ENCODE measurements at places on chromosomes 16 and 17.

- H3K4me1 ChIP-seq, result no peaks in the 10 kb centered on the region
Observed at GRCh38 chr17:28242791-28243190, 76.2 kb upstream of the TMEM97 start.

- no peak for DNase-seq
- no peaks in the 10 kb centered on the region for H3K4me1 ChIP-seq
- H3K27ac ChIP-seq, result no peak overlapping the region
- H3K36me3 ChIP-seq, result no peaks in the 10 kb centered on the region
- no peak overlapping the region for H3K4me3 ChIP-seq
- no peaks in the 10 kb centered on the region for H3K27me3 ChIP-seq
Observed at GRCh38 chr17:64313534-64313933, 50.5 kb upstream of the TEX2 start.

DNA sequence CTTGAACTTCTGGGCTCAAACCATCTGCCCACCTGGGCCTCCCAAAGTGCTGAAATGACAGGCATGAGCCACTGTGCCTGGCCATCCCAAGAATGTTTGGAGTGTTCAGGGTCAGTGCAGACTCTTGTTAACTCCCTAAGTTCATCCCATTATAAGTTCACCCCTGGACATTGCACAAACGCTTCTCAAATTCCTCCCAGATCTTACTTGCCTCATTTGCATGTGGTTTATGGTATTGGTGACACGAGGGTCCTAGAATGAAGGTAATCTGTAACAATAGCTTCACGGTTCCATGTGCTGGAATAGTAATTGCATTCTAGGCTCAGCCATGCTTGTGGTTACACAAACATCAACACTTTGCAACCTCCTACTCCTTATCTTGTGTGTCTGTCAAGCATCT is 5.0 kb upstream of the CCDC42 start:
- peaks cover 2% of the 10 kb centered on the region for H3K27me3 ChIP-seq
- H3K4me3 ChIP-seq, result no peak overlapping the region
- H3K4me1 ChIP-seq, result 0 out of 2 replicates have a peak, but pooled peaks cover 2% of the 10 kb centered on the region
- no peak overlapping the region for H3K27ac ChIP-seq
- no peaks in the 10 kb centered on the region for H3K36me3 ChIP-seq

DNA sequence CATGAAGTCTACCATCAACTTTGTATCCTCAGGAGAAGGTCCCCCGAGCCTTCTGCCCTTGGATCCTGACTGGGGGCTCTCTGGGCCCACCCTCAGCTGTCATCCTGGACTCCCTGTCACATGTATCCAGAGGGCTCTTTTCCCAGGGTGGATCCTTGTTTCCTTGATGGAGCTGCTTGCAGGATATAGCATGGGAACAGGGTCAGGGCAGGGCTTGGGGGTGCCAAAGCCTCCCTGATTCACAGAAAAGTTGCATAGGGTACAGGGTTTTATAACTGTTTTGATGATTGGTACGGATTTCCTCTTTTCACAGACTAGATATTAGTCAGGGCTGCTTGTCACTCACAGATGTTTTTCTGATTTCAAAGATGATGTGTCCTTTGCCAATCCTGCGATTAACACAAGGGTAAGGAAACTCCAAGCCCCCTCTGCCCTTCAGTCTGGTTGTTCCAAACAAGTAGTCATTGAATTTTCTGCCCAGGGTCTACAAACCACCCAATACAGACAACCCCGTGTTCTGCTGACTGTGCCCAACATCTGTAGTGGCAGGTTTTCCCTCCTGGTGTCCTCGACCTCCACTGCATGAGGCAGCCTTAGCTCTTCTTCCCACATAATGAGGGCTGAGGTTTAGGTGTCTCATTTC is 20.6 kb upstream of the SLC35G3 start:
- no peaks in the 10 kb centered on the region for H3K27me3 ChIP-seq
- no peaks in the 10 kb centered on the region for H3K36me3 ChIP-seq
- H3K27ac ChIP-seq, result no peak overlapping the region
- DNase-seq, result no peak
- H3K4me3 ChIP-seq, result no peak overlapping the region

GRCh38 chr16:83623091-83623730 is 184.6 kb upstream of the HSBP1 start:
- H3K4me1 ChIP-seq, result no peaks in the 10 kb centered on the region
- no peak overlapping the region for H3K27ac ChIP-seq

DNA sequence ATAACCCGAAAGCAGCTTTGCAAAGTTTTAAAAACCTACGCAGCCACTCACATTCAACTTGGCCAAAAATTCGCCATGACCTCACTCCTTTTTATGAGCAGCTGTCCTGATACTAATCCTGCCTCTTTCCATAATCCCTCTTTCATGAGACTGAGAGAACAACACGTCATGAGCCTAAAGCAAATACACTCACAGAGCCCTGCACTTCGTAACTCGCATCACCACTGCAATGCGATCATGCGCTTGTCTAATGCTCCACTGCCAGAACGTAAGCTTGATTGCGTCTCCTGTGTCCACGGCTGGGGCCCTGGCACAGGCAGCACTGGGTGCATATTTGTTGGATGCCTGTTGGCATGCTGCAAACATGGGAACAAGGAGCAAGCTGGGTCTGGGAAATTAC is 36.2 kb downstream of the CDRT4 start:
- DNase-seq, result no peak
- no peaks in the 10 kb centered on the region for H3K4me1 ChIP-seq
- no peak overlapping the region for H3K27ac ChIP-seq

GRCh38 chr17:19368229-19368628 is 5.7 kb upstream of the B9D1 start:
- no peaks in the 10 kb centered on the region for H3K27me3 ChIP-seq

- no peak for DNase-seq
- no peaks in the 10 kb centered on the region for H3K4me1 ChIP-seq
- H3K4me3 ChIP-seq, result no peak overlapping the region
- no peak overlapping the region for H3K27ac ChIP-seq
Observed at GRCh38 chr17:82416771-82417170, 1.4 kb upstream of the HEXD start.

- H3K36me3 ChIP-seq, result no peaks in the 10 kb centered on the region
- no peak overlapping the region for H3K27ac ChIP-seq
Observed at GRCh38 chr16:89078172-89078571, 15.5 kb upstream of the ACSF3 start.

- H3K27me3 ChIP-seq, result no peaks in the 10 kb centered on the region
- DNase-seq, result no peak
- H3K4me3 ChIP-seq, result no peak overlapping the region
- no peaks in the 10 kb centered on the region for H3K36me3 ChIP-seq
- no peaks in the 10 kb centered on the region for H3K4me1 ChIP-seq
- no peak overlapping the region for H3K27ac ChIP-seq
Observed at GRCh38 chr17:15650741-15651582, 31.5 kb upstream of the FBXW10B start.

- no peak overlapping the region for H3K4me3 ChIP-seq
- H3K27me3 ChIP-seq, result no peaks in the 10 kb centered on the region
- DNase-seq, result no peak
- H3K4me1 ChIP-seq, result peaks cover 23% of the 10 kb centered on the region
Observed at GRCh38 chr16:30352488-30353401, 2.4 kb downstream of the CD2BP2 start.

- no peaks in the 10 kb centered on the region for H3K4me1 ChIP-seq
- H3K4me3 ChIP-seq, result no peak overlapping the region
- H3K27me3 ChIP-seq, result no peaks in the 10 kb centered on the region
Observed at GRCh38 chr16:89408315-89408714, 82.0 kb downstream of the ANKRD11 start.

- no peaks in the 10 kb centered on the region for H3K27me3 ChIP-seq
- H3K4me1 ChIP-seq, result no peaks in the 10 kb centered on the region
- no peak for DNase-seq
- no peaks in the 10 kb centered on the region for H3K36me3 ChIP-seq
- H3K27ac ChIP-seq, result no peak overlapping the region
Observed at GRCh38 chr16:9124908-9125584, 33.6 kb downstream of the HAPSTR1 start.

GRCh38 chr17:13106171-13106570 is 88.3 kb upstream of the ELAC2 start:
- no peaks in the 10 kb centered on the region for H3K4me1 ChIP-seq
- DNase-seq, result no peak
- no peaks in the 10 kb centered on the region for H3K36me3 ChIP-seq
- no peak overlapping the region for H3K4me3 ChIP-seq

DNA sequence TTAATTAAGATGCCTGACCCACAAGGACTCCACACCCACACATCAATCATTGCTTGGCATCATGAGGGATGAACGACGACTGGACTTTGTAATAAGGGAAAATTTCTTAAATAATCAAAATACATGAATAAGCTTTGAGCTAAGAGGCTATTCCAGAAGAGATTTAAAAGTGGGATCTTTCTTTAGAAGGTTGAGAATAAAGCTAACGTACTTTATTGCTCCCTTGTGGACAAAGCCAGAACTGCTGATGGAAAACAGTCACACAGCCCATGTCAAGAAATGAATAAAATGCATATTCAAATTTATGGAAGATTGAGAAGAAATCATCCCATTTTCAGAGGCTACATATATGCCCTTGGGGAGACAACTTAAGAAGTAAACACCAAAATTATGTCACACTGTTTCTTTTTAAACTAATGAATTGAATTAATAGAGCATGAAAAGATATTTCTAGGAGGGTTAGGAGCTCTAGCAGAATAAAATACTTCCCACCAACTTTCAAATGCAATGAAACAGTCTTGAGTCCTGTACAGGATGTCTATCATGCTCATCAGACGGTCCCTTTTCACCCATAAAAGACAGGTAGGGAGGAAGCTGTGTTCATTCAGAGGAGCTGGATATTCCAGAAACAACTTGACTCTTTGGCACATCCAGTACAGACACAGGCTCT is 60.2 kb upstream of the PHOSPHO1 start:
- DNase-seq, result no peak
- H3K36me3 ChIP-seq, result no peaks in the 10 kb centered on the region
- H3K27ac ChIP-seq, result no peak overlapping the region
- no peaks in the 10 kb centered on the region for H3K27me3 ChIP-seq

DNA sequence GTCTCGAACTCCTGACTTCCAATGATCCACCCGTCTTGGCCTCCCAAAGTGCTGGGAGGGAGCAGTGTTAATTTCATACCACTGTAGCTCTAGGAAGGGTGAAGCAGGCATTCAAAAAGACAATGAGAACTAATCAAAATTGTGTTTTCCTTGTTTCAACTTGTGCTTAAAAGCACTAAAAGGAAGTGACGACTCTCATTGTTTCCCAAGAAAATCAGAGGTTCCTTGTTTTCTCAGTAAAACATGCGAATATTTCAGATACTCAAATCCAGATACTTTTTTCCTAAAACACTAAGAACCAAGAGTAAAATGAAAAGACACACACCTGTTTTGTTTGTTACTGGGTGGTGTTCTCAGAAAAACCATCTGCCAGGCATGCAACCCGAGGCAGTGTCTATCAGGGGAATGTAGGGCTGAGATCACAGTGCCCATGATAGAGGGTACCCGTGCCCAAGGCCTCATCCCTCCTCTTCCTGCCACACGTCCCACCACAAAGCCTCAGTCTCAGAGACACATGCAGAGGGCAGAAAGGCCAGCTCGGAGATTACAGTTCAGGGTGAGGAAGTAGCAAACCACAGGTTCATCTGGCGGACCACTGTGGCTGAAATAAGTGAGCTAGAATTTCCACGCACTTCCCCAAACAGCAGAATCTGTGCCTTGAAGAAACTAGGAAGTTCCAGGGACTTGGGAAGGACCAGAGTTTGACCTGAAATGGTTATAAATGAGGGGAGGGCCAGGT is 33.7 kb downstream of the GINS3 start:
- no peak overlapping the region for H3K27ac ChIP-seq
- peak; percentile 42 for DNase-seq
- no peaks in the 10 kb centered on the region for H3K27me3 ChIP-seq
- H3K4me1 ChIP-seq, result no peaks in the 10 kb centered on the region

GRCh38 chr16:60510941-60511340 is 1525.3 kb downstream of the CDH8 start:
- no peak for DNase-seq
- no peak overlapping the region for H3K4me3 ChIP-seq
- no peaks in the 10 kb centered on the region for H3K36me3 ChIP-seq
- H3K27me3 ChIP-seq, result no peaks in the 10 kb centered on the region

GRCh38 chr16:1101133-1101532 is 5.1 kb upstream of the C1QTNF8 start:
- DNase-seq, result no peak
- H3K27me3 ChIP-seq, result peaks cover 83% of the 10 kb centered on the region
- no peak overlapping the region for H3K27ac ChIP-seq
- H3K36me3 ChIP-seq, result no peaks in the 10 kb centered on the region

GRCh38 chr16:49698931-49699840 is 156.7 kb downstream of the ZNF423 start:
- H3K27me3 ChIP-seq, result peaks cover 24% of the 10 kb centered on the region
- no peak overlapping the region for H3K27ac ChIP-seq
- no peaks in the 10 kb centered on the region for H3K36me3 ChIP-seq
- no peak overlapping the region for H3K4me3 ChIP-seq
- DNase-seq, result no peak

- H3K4me3 ChIP-seq, result no peak overlapping the region
- no peaks in the 10 kb centered on the region for H3K36me3 ChIP-seq
- peaks cover 2% of the 10 kb centered on the region for H3K4me1 ChIP-seq
- no peak for DNase-seq
- H3K27ac ChIP-seq, result no peak overlapping the region
Observed at GRCh38 chr16:67406111-67406971, 9.9 kb downstream of the ZDHHC1 start.

- no peak overlapping the region for H3K4me3 ChIP-seq
- H3K27ac ChIP-seq, result no peak overlapping the region
- H3K27me3 ChIP-seq, result no peaks in the 10 kb centered on the region
- H3K4me1 ChIP-seq, result no peaks in the 10 kb centered on the region
- no peak for DNase-seq
Observed at GRCh38 chr17:14352136-14352535, 51.3 kb downstream of the HS3ST3B1 start.

- H3K27me3 ChIP-seq, result no peaks in the 10 kb centered on the region
- no peak overlapping the region for H3K27ac ChIP-seq
- no peak overlapping the region for H3K4me3 ChIP-seq
- no peak for DNase-seq
Observed at GRCh38 chr17:80720610-80721577, 176.3 kb downstream of the RPTOR start.

GRCh38 chr16:4948903-4949766 is 9.0 kb upstream of the SEC14L5 start:
- H3K27me3 ChIP-seq, result peaks cover 39% of the 10 kb centered on the region
- DNase-seq, result no peak
- no peak overlapping the region for H3K4me3 ChIP-seq
- H3K36me3 ChIP-seq, result no peaks in the 10 kb centered on the region

DNA sequence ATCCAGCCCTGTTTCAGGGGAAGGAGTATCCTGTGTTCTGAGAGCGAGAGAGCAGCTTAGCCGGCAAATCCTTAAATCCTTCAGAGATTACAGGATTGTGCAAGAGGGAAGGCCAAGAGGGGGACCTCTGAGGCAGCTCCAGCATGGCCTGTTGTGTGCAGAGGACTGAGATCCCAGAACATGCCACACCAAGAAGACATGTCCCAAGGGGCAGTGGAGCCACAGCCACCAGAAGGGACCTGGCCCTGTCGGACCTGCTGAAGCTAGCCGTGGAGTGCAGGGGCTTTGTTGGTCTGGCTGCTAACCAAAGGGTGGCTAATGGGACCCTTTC is 1.6 kb upstream of the MRC2 start:
- H3K27me3 ChIP-seq, result peaks cover 43% of the 10 kb centered on the region
- H3K36me3 ChIP-seq, result no peaks in the 10 kb centered on the region
- DNase-seq, result no peak
- no peak overlapping the region for H3K27ac ChIP-seq

- H3K4me3 ChIP-seq, result no peak overlapping the region
- no peak for DNase-seq
- no peaks in the 10 kb centered on the region for H3K36me3 ChIP-seq
- no peak overlapping the region for H3K27ac ChIP-seq
- H3K4me1 ChIP-seq, result peaks cover 4% of the 10 kb centered on the region
- no peaks in the 10 kb centered on the region for H3K27me3 ChIP-seq
Observed at GRCh38 chr17:75345514-75346167, 56.4 kb upstream of the SLC25A19 start.
